ENCODE measurements at places on chromosomes 11 and 22.

DNA sequence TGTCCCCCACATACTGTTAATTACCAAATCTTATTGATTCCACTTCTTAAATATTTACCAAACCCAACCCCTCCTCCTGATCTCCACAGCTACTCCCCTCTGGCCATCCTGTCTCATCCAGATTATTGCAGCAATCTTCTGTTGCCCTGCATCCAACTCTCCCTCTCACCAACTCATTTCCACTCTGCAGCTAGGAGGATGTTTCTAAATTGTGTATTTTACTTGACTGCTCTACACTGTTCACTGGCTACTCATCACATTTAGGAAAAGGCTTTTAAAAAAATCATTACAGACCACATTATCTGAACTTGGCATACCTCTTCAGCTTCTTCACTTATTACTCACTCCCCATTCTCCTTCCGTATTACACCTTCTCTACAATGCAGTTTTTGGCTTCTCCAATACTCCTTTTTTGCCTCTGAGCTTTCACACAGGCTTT, 117.9 kb downstream of the ATG16L2 start:
- no peak for DNase-seq

DNA sequence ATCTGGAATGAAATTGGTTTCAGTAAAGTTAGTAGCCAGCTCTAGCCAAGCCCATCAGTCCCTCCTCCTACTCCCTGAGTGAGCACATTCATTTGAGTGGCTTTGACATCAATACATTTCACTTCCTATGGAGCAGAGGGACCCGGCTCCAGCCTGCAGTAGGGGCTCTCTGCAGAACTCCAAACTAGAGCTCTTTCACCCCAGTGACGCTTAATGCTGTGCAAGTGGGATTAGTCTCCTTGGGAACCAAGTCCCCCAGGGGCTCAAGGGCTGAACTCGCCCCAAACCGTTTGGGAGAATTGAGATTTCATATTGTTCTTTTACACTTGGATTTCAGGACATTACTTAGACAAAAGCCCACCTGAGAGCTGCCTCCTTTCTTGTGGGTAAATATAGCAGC, 4.4 kb upstream of the FAM181B start:
- DNase-seq = no peak

DNA sequence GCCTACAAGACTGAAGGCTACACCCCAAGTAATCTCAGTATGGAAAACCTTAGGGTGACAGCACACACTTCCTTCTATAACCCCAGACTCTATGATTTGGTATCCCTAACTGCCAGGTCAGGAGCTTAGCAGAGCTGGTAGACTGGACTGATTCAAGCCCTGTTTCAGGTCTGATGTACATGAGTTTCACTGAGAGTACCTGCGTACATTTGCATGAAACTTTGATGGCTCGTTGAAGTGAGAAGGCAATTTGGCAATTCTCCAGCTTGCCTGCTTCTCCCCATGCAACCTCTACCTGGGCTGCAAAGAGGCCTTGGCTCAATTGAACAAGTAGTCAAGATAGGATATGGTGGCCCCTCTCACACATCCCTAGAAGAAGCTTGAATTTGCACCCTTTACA, 10.2 kb downstream of the FIBIN start:
- DNase-seq = no peak

GRCh38 chr22:45284705-45285262, at the start of gene UPK3A:
Gene UPK3A, plus strand, starts transcription at chr22:45284949. Its CDS starts 65 bp downstream, at chr22:45285014.
- no peak for DNase-seq

- no peak for DNase-seq
Observed at GRCh38 chr11:102879801-102880200, 5.0 kb upstream of the MMP12 start.

GRCh38 chr11:115279813-115280761, 224.1 kb downstream of the CADM1 start:
- DNase-seq = no peak

GRCh38 chr11:27694992-27695391, 5.3 kb downstream of the BDNF start:
- no peak for DNase-seq

GRCh38 chr11:9025101-9025850, 21.5 kb upstream of the NRIP3 start:
- DNase-seq = no peak

GRCh38 chr11:117633186-117633754, 163.7 kb downstream of the DSCAML1 start:
- no peak for DNase-seq

GRCh38 chr11:19225581-19225980, 15.2 kb downstream of the E2F8 start:
- no peak for DNase-seq

DNA sequence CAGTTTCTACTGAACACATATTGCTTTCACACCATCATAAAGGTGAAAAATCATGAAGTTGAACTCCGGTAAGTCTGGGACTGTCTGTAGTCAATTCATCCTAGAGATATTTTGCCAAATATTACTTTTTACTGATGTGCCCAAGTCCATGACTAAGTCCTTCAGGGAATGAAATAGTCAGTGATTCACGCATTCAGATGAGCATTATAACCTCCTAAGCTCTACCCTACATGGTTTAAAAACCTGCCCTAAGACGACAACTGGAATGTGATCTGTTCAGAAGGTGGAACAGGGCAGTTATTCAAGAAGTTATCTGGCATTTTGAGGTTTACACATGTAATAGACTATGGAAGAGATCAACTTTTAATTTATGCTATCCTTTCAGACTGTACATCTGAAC, 125.6 kb downstream of the TRPC6 start:
- no peak for DNase-seq

DNA sequence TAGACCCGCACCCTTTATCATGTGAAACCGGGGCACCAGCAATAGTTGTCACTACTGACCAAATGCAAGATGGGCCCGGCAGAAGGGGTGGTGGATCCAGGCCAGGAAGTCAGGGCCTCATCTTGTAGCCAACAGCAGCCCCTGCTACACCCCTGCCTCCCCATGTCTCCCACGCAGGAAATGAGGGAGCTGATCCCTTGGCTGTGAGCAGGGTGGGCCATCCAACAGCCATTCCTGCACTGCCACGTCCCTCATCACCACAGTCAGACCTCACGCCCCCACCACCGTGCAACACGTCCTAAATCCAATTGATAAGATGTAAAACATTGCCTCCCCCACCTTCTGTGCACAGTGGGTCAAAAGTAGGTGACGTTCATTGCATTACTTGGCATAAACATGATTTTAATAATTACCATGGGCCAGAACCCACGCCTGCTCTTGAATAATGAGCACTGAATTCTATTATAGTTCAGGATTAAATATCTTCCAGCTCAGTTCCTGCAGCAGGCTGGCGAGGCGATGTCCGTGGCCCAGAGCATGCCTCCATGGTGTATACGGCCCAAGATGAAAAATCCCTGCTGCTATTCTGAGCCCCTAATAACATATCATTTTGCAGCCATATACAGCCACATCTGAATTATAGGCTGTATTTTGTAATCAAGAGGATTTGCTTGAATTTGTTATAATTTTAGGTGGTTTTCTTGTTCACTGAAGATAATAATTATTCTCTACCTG, 1373.8 kb downstream of the BRD1 start:
- no peak for DNase-seq

- DNase-seq = no peak
Observed at GRCh38 chr11:100003985-100004384, 683.1 kb upstream of the ARHGAP42 start.

DNA sequence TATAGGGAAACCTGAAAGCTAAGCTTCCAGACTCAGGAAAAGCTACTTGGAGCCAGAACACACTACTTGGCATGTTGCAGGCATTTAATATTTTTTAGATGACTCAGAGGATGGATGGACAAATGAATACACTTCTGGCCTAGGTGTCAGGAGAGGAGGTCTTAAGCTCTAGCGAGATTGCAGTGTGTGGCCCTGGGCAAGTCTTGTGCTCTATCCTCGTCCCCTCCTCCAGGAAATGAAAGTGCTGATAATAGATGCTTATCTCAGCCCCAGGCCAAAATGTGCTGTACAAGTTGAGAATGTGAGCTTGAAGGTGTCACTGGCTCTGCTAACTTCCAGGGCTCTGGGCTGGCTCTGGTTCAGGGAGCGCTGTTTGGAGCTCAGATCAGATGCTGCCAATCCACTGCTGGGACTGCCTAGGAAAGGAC, 136.3 kb downstream of the PKNOX2 start:
- no peak for DNase-seq

GRCh38 chr11:77107950-77108349, 5.3 kb downstream of the OMP start:
- peak; percentile 47 for DNase-seq

- DNase-seq = no peak
Observed at GRCh38 chr22:48581796-48582469, 1245.7 kb downstream of the BRD1 start.

GRCh38 chr11:73019449-73019848, 122.7 kb downstream of the FCHSD2 start:
- DNase-seq = no peak

DNA sequence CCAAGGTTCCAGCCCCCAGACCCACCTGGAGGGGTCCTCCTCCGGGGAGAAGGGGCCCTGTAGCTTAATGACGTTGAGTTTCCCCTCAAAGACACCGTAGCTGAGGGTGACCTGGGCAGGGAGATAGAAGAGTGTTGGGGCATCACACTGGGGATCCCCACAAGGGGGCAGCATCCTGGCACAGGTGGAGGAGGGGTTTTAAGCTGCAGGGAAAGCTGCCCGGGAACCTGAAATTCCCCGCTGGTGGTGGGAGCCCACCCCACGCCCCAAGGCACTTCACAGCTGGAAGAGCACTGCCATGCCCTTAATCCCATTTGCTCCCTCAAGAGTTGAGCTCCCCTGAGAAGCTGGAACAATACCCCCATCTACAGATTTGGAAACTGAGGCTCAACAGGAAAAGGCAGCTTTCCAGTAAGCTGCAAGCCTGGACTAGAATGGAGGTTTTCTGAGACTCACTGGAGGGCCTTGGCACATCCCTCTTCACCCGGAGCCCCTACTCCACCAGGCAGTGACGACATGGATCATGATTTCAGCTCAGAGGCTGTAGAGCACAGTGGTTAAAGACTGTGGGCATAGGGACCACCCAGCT, 13.7 kb downstream of the MFNG start:
- no peak for DNase-seq

GRCh38 chr11:100734743-100735527, 47.8 kb downstream of the ARHGAP42 start:
- no peak for DNase-seq

GRCh38 chr11:75635066-75635862, 33.6 kb downstream of the MAP6 start:
- no peak for DNase-seq

DNA sequence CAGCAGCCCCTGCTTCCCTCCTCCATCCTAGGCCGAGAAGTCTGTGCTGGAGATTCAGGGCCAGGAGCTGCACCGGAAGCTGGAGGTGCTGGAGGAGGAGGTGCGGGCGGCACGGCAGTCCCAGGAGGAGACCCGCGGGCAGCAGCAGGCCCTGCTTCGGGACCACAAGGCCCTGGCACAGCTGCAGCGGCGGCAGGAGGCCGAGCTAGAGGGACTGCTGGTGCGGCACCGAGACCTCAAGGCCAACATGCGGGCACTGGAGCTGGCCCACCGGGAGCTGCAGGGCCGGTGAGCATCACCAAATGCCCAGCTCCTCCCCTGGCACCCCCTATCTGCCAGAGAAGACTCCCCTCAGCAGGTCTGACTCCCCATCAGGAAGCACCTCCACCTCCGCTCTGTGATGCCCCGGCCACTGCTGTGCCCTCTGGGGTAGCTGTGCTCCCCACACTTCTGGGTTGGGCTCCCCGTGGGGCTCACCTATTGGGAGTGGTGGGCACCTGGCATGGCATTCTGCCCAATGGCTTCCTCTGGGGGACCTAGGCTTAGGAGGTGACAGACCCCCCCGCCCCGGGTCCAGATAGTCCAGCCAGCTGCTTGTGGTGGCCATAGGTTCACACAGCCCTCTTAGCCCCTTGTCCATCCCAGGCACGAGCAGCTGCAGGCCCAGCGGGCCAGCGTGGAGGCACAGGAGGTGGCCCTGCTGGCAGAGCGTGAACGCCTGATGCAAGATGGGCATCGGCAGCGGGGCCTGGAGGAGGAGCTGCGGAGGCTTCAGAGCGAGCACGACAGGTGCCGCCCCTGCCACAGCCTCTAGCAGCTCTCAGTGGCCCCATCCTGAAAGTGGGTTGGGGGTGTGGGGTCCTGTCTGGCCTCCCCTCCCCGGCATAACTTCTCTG, 6.6 kb upstream of the RPS6KA4 start:
- DNase-seq = no peak

DNA sequence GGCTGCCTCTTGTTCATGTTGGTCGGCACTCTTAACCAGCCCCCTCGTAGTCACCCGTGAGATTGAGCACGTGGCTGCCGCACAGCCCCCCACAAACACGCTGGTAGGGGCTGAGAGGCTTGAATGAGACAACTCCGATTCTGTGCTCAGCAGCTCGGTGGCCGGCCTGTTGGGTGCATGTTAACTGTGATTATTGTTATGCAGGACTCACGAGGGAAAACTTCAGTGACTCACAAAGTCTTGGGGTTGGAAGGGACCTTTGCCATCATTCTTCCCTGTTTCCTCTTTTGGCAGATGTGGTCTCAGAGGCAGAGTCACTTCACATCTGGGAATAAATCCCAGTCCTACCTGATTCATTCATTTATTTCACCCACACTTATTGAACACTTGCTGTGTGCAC, 75.2 kb downstream of the ADAMTS15 start:
- no peak for DNase-seq

DNA sequence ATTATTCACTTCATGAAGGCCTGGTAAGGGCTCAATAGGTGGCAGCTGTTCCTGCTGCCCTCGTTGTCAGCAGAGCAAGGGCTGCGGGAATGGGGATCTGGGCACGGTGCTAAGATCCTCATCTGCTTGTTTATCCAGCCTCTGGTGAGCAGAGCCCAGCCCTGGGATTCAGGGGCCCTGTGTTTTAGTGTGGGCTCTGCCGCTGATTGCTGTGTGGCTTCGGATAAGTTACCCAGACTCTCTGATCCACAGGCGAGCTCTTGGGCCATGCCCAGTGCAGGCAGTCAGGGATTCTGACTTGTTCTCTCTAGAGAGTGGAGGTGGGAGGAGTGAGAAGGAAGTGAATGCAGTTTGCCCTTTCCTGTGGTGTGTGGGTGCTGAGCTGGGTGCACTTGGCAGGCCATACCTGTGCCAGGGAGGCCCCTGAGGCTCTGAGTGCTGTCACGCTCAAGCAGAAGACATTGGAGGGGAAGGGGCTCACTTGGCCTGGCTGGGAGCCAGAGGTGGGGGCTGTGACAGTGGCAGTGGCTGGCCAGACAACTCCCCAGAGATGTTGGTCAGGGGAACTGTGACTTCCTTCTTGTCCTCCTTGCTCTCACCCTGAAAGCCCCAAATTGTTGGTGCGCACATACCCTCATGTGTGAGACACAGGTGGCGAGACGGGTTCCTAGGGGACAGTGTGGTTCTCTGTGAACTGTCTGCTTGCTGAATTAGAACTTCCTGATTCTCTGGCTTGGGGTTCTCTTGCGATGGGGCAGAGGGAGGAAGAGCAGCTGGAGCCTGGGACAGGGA, 43.7 kb downstream of the CD82 start:
- DNase-seq = no peak

- no peak for DNase-seq
Observed at GRCh38 chr11:110026858-110027626, 66.2 kb upstream of the ZC3H12C start.

- no peak for DNase-seq
Observed at GRCh38 chr11:104191124-104191523, 27.2 kb upstream of the PDGFD start.
